ENCODE measurements at places on chromosomes 6 and 20. TPM values are rescaled to one million over a fixed set of nuclear protein-coding genes. Genes with fewer than 3 reads are reported as not detected.

The IL17F gene
- total RNA-seq, result not detected

The TMEM14B gene
- total RNA-seq, result 75.6 TPM

The ABHD16B gene
- total RNA-seq, result not detected

The KIAA0408 gene
- 2.4 TPM for total RNA-seq

The HLA-DPB1 gene
- 20.3 TPM for total RNA-seq

The C20orf202 gene
- total RNA-seq, result not detected

The HUS1B gene
- 0.66 TPM for total RNA-seq

The LZTS3 gene
- 2.5 TPM for total RNA-seq

The C6orf163 gene
- total RNA-seq, result 2.1 TPM

The LPA gene
- not detected for total RNA-seq

The VSTM2L gene
- 0.53 TPM for total RNA-seq

The TRAPPC3L gene
- total RNA-seq, result 0.13 TPM

The SMOC2 gene
- total RNA-seq, result 0.25 TPM

The SLCO4A1 gene
- total RNA-seq, result 0.53 TPM

The MYLK2 gene
- total RNA-seq, result 0.13 TPM

The PDE7B gene
- 31.0 TPM for total RNA-seq
